Activated CD8-positive, alpha-beta memory T cell treated with anti-CD3 and anti-CD28 coated beads, Interleukin-2, amount 10 ng/mL, durations not matched to agents 7 days and 5 days (primary cell): ENCODE measurements at places on chromosomes 3 and 15. TPM values are rescaled to one million over a fixed set of nuclear protein-coding genes. Genes with fewer than 3 reads are reported as not detected.

- no peak for DNase-seq
Measured at GRCh38 chr3:182843478-182843877, 50.2 kb downstream of the ATP11B start.

- no peak for DNase-seq
Measured at GRCh38 chr15:47971637-47972036, 149.2 kb upstream of the SLC24A5 start.

DNA sequence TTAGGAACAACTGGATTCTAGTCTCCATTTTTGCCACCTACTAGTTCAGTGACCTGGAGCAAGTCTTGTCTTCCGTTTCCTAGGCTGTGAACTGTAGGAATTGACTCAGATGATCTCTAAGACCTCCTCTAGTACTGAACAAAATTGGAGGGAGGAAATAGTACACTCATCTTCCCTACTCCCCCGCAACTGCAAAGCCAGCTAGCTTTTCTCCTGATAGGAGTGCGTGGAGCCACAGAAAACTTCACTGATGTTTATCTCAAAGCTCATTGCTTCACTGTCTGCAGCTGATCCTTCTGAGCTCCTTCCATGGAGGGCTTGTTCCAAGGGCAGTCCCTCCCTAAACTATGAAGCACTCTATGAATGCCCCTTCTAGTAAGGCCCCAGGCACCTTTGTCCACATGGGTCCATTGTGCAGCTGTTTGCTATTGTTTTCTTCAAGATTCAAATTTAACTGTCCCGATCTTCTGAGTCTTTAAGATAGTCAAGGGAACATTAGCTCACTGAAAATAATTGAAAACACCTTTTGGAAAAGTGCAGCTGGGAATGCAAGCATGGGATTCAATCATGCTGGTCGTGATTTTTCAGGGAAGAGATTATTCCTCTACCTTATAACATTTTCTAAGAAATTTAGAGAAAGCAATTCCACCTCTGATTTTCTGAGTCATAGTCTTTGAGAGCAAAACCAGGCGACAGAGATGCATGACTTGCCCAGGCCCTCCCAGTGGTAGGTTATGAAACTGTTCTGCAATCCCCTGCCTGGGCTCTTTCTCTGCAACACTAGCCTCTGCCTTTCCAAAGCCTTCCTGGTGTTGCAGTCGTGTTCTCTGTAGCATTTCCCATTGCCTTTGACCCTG lies 24.3 kb downstream of the FILIP1L start:
- DNase-seq: peak; percentile 65

CCDC54 gene
- not detected for total RNA-seq

MB21D2 gene
- total RNA-seq: 2.7 TPM

PRKCI gene
- total RNA-seq: 16.4 TPM

SHC4 gene
- 9.8 TPM for total RNA-seq

- no peak for DNase-seq
Measured at GRCh38 chr15:40823572-40824343, 4.8 kb downstream of the PPP1R14D start.

ROPN1 gene
- not detected for total RNA-seq

ADGRG7 gene
- total RNA-seq: not detected

AMT gene
- total RNA-seq: 6.9 TPM

GREM1 gene
- total RNA-seq: not detected

DNA sequence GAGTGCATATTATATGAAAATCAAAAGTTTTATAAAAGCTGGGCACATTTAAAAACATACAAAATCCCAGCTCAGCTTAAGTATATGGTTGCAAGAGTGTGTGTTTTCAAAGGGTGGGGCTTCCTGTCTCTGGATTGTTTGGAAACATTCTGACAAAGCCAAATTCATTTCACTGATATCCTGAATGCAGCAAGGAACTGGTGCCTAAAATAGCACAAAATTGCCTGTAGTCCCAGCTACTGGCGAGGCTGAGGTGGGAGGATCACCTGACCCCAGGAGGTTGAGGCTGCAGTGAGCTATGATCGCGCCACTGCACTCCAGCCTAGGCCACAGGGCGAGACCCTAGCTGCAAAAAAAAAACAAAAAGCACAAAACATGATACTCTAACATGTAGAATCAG lies 13.0 kb upstream of the TJP1 start:
- DNase-seq: no peak

ANKRD63 gene
- not detected for total RNA-seq

LRRIQ4 gene
- 0.35 TPM for total RNA-seq

DNA sequence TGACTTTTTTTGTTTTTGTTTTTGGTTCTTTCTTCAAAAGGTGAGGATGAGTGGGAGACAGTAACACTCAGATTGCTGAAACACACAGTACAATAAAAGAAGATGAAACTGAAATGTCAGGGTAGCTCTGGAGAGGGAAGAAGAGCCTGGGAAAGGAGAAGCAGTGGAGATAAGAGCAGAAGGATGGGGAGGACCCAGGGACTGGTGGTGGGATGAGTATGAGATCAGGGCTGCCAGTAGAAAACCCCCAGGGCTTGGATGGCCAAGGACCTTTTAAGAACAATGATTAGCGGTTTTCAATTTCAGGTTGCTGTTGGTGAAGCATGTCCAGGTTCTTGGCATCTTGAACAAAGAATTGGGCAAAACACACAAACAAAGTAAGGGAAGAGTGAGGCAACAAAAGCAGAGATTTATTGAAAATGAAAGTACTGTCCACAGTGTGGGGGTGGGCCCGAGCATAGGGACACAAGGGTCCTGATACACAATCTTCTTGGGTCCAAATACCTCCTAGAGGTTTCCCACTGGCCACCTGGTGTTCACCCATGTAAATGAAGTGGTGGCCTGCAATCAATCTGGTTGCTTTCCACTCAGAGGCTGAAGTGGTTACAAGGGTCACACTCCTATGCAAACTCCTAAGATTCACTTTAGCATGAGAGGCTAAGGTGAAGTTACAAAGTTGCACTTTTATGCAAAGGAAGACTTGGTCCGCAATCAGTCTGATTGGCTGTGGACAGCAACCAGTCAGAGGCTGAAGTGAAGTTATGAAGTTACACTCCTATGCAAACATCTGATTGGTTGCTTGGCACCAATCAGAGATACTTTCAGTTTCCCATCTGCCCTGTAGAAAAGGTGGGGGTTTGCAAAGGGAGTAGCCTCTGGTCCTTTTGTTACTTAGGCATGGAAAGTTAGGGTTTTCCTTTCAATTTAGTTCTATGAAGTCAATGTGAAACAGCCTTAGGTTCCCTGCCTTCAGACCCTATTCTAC lies 26.1 kb upstream of the MFSD1 start:
- DNase-seq: no peak

GPR160 gene
- 3.6 TPM for total RNA-seq

GRCh38 chr3:74107451-74107850 lies 482.7 kb upstream of the PDZRN3 start:
- no peak for DNase-seq

GRCh38 chr15:92541291-92542200 lies 114.0 kb downstream of the FAM174B start:
- no peak for DNase-seq

SLC28A2 gene
- total RNA-seq: not detected

- DNase-seq: no peak
Measured at GRCh38 chr3:145457825-145458552, 703.0 kb downstream of the PLOD2 start.

DNA sequence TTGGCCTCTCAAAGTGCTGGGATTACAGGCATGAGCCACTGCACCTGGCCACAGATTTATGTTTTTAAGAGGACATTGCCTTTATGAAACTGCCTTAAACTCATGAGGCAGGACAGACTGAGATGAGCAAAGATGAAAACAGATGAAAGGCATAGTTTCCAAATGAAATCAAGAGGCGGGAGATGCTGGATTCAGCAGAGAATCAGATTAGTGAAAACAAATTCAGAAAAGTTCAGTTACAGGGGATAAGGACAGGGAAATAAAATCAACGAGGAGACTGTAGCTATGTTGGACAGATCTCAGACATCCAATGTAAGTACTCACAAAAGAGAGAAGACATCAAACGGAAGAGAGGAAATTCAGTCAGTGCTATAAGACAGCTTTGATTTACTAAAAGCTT lies 68.1 kb downstream of the ADAMTSL3 start:
- no peak for DNase-seq

- DNase-seq: no peak
Measured at GRCh38 chr3:67723863-67724262, 69.5 kb upstream of the SUCLG2 start.

- no peak for DNase-seq
Measured at GRCh38 chr15:39156166-39156565, 424.7 kb upstream of the THBS1 start.

DNA sequence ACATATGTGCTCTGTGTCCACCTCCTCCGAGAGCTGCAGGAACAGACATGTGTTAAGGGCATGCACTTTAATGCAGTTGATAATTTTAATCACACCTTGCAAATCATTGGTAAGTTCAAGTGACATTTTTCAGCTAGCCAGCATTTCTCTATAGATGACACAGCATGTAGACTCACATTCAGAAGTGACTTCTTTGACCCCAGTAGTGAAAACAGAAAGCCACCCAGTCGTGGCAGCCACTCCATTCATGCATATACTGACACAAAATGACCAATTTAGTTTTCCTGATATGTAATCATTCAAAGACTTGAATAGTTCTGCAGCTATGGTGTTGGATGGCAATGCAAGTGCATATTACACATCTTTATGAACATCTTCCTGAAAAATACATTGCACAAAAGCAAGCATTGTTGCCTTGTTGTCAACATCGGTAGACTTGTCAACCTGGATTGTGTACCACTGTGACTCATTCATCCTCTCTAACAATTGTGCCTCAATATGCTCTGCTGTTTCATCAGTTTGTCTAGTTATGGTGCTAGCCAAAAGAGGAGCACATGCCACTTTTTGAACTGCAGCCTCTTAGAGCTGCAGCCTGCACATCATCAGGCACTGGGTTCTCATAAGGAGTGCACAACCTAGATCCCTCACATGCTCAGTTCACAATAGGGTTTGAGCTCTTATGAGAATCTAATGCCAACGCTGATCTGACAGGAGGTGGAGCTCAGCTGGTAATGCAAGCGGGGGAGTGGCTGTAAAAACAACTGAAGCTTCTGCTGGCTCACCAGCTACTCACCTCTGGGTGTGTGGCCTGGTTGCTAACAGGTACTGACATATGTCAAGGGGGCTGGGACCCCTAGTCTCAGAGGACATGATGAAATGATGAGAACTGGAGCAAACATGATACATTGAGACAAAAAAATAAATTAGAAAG lies 622.0 kb downstream of the PYDC2 start:
- no peak for DNase-seq

GRCh38 chr3:37139567-37140052 lies 34.8 kb downstream of the LRRFIP2 start:
- no peak for DNase-seq

GRCh38 chr15:81209635-81210034 lies 13.0 kb downstream of the IL16 start:
- DNase-seq: no peak

GRCh38 chr3:152836269-152836668 lies 1.3 kb downstream of the P2RY1 start:
- no peak for DNase-seq

GRCh38 chr3:13011573-13012220 lies 61.5 kb downstream of the IQSEC1 start:
- DNase-seq: peak; percentile 96

DNA sequence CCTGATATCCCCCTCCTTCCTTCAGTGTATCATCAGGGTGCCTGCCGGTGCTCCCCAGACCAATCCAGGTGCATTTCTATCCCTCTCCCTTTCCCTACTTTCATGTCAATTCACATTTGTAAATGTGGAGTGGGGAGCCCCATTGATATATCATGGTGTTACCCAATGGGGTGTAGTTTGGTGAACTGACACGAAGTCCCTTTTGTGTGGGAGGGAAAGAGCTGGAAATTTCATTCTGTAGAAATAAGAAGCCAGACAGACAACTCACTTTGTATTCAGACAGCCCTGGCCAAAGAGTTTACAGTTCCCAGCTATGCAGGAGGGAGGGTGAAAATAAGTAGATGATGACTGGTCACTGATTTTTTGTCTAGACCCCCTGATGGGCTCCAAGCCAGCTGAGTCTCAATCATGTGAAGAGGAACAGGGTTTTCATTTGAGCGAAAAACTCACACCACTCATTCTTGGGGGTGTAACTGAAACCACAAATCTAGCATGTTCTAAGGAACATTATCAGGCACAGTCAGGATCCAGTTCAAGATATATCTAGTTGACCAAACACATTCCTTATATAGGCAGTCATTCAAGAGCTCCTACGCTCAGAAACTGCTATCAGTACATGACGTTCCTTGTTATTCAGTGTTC lies 58.9 kb downstream of the LMCD1 start:
- DNase-seq: no peak

DPPA2 gene
- not detected for total RNA-seq
